ENCODE measurements at places on chromosomes 2 and 18. TPM values are rescaled to one million over a fixed set of nuclear protein-coding genes. Genes with fewer than 3 reads are reported as not detected.

DNA sequence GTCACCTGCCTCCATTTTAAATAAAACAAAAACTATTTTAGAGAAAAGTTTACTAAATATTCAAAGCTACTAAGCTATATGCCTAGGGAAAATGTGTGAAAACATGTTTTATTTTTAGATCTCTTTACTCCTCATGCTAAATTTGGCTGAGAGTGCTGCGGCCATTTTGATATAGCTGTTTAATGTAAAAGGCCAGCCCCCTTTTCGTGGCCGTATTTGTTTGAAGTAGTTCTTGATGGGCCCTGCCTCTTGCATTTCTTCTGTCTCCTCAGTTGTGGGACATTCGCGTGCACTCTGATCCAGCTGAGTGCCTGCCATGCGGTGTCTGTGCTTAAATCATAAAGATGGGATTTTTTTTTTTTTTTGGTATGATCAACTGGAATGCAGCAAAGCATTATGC lies 64.0 kb downstream of the ZNF407 start:
- DNase-seq = no peak

DNA sequence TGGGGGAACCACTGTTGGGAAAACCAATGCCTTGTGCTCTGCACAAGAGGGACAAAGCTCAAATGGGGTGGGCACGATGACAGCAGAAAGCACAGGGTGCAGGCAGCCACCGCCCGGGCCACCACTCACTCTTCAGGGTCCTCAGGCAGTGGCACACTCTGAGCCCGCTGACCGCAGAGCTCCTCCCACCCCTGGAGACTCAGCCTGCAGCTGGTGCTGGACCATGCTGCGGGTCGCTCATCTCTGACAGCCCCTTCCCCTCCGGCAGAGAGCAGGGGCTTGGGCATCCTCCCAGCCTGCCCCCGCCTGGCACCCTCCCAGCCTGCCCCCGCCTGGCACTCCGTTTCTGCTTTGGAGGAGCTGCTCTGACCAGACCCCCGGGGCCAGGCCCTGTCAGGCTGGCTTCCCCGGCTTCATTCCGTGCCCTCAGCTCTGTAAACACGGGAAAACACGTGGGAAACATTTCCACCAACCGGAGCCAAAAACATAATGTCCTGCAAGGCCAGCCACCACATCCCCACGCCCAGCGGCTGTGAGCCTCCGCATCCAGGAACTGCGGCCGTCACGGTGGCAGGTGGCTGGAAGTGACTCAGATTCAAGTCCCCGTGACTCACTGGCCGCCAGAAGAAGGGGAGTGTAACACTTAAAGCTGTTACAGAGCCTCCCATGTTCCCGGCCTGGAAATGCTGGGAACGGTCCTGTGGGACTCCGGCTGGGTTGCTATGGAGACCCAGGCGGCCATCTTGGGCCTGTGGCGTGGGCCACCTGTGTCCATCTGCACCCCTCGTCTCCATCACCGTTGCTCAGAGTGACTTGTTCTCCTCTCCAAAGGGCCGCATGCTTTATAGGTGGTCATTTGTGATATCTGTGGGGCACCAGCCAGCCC lies 6.8 kb upstream of the SNED1 start:
- no peak for DNase-seq

DNA sequence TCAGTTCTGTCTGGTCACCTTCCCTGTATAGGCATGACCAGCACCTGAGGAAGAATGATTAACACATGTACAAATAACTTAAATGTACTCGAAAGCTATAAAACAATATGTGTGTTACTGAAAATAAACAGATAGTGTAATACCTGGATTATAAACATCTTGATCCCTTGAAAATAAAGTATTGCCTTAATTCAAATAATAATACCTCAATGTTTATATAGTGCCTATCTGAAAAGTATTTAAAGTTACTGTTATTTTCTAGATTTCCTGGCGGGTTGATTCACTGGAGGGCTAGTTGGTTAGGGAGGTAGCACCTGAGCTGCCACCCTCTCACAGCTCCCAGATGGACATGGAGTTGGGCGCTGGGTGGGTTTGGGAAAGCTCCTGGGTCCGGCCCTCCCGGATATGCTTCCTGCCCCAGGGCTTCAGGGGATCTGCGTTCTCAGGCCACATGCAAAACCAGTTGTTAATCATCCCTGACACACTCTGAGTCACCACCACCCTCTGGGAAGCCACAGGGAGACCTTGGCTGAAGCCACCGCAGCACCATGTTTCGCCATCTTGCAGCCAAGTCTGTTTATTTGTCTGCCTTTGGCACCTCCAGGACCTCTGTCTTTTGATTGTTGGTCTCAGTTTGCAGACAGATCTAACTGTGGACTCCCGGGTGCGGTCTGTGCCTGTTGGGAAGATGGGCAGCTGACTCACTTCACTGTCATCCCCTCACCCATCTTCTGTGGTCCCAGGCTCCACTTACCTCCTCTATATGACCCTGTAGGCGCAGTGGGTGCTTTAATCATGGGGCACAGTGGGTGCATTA lies 35.3 kb downstream of the RAB31 start:
- no peak for DNase-seq

DNA sequence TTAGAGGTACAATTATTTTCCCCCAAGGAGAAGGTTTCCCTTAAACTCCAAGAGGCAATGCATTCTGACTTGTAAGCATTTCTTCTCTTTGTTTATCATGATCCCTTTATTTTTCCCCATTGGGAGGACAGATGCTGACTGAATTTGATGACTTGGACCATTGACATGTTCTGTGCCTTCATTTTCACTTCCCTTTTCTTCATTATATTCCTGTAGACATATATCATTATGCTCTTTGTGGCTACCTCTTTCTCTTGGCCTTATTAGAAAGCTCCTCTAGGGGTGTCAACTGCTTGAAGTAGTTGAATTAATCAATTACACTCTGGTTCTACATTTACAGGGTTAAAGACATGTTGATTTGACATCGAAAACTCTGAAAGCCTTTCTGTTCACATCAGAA lies 330.0 kb upstream of the DCC start:
- DNase-seq = no peak

DNA sequence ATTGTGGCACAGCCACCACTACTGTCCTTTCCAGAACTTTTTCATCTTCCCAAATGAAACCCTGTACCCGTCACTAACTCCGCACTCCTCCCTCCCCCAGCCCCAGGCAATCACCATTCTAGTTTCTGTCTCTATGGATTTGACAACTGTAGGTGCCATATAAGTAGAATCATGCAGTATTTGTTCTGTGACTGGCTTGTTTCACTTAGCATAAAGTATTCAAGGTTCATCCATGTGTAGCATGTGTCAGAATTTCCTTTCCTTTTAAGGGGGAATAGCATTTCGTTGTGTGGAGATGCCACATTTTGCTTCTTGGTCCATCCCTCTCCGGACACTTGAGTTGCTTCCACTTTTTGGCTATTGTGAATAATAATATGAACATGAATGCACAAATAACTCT lies 842 bp upstream of the CKAP2L start:
- DNase-seq = no peak

RTTN gene
- total RNA-seq = 20.2 TPM

Measured in CD8-positive, alpha-beta T cell (primary cell).